Iris pigment epithelial cell (primary cell): ENCODE measurements at places on chromosomes 5 and 9.

DNA sequence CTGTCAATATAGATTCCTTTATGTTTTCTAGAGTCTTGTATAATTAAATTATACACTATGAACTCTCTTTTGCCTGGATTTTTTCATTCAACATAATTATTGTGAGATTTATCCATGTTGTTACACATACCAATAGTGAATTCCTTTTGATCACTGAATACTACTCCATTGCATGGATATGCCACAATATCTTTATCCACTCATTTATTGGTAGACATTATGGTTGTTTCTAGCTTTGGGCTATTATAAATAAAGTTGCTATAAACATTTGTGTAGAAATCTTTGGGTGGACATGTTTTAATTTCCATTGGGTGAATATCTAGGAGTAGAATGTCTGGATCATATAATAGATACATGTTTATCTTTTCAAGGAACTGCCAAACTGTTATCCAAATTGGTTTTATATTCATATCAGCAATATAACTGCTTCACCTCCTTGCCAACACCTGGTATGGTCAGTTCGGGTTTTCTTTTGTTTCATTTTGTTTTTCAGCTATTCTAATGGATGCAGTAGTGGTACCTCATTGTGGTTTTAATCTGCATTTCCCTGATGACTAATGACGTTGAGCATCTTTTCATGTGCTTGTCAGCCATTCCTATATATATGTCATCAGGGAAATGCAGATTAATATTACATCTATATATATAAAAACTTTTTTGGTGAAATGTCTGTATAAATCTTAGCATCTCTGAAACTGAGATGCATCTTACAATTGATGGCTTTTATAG, 32.1 kb upstream of the TCF7 start:
- DNase-seq, result no peak

GRCh38 chr9:135773530-135774238, 71.7 kb downstream of the KCNT1 start:
- no peak for DNase-seq

GRCh38 chr5:173075137-173075843, 19.1 kb downstream of the CREBRF start:
- DNase-seq, result no peak

DNA sequence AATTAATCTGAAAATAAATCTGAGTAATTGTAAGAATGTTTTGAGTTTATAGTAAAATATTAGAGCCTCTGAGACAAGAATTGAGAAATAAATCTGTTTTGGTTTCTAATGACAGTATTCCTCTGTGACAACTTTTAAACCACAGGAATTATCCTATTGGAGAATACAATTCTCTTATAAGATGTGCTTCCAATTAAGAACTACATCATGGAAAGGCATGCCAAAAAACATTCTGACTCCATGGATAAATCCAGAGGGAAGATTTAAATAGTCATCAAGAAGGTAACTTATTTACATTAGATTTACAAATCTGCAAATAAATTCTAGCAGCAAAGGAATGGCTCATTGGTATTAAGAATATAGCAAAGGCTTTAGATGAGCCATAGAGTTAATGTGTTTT, 178.3 kb upstream of the ACOT12 start:
- no peak for DNase-seq
